Kidney (tissue), 22 donors: ENCODE measurements at places on chromosomes 7 and 10. TPM values are rescaled to one million over a fixed set of nuclear protein-coding genes. Genes with fewer than 3 reads are reported as not detected.

The HDAC9 gene
- 22.1 TPM for total RNA-seq

DNA sequence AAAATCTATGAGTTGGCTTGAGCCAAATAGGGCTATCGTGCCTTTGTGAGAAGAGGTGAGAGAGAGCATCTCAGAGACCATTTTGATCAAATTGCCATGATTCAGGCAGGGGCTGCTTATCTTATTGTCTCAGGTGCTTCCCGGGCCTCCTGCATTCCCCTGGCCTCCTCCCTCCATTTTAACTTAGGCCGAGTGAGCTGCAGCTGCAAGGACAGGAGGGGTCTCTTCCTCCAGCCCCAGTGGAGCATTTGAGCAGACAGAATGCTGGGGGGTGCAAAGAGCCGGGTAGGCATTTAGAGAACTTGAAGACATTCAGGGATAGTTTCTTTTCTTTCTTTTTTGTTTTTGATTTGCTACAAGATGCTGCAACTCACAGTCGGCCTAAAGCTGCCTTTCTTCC, 59.0 kb downstream of the BUB3 start:
- no peak for DNase-seq

The PRXL2A gene
- 69.4 TPM for total RNA-seq

The TEX36 gene
- not detected for total RNA-seq

DNA sequence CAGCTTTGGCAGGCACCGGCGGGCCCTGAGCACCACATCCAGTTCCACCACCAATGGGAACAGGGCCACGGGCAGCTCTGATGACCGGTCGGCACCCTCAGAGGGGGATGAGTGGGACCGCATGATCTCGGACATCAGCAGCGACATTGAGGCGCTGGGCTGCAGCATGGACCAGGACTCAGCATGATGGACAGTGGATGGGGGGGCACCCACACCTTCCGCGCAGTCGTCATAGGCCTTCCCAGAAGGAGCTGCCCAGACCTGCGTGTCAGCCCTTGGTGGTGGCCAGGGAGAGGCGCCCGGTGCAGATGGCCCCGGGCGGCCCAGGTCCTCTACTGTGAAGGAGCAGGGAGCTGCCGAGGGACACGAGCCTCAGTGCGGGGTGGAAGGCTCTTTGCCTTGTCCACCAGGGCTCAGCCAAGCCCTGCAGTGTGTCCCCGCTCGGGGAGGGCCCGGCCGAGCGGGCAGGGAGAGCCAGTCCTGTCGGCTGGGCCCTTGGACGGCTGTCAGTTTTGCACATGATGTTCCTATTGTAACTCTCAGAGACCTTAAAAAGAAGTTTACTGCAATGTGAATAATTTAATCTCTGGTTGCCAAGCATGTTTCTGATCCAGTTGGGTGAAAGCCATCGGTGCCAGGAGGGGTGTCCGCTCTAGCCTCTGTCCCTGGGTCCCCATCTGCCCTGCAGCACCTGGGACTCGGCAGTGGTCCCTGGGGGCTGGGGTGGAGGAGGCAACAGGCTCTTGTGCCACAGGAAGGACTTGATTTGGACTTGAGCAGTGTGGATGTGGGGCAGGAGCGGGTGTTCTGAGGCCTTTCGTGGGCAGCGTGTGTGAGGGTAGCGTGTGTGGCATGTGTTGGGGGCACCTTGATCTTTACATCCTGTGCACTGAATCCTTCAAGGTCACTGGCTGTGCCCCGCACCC, 12.6 kb downstream of the NACAD start:
- DNase-seq = no peak

- no peak for DNase-seq
Observed at GRCh38 chr10:123269675-123270074, 115.5 kb downstream of the BUB3 start.

The BMPER gene
- 0.60 TPM for total RNA-seq

GRCh38 chr10:115026746-115027140, 66.4 kb upstream of the ATRNL1 start:
- DNase-seq = no peak

The FAM131B gene
- 0.82 TPM for total RNA-seq

The PNLIPRP2 gene
- not detected for total RNA-seq

DNA sequence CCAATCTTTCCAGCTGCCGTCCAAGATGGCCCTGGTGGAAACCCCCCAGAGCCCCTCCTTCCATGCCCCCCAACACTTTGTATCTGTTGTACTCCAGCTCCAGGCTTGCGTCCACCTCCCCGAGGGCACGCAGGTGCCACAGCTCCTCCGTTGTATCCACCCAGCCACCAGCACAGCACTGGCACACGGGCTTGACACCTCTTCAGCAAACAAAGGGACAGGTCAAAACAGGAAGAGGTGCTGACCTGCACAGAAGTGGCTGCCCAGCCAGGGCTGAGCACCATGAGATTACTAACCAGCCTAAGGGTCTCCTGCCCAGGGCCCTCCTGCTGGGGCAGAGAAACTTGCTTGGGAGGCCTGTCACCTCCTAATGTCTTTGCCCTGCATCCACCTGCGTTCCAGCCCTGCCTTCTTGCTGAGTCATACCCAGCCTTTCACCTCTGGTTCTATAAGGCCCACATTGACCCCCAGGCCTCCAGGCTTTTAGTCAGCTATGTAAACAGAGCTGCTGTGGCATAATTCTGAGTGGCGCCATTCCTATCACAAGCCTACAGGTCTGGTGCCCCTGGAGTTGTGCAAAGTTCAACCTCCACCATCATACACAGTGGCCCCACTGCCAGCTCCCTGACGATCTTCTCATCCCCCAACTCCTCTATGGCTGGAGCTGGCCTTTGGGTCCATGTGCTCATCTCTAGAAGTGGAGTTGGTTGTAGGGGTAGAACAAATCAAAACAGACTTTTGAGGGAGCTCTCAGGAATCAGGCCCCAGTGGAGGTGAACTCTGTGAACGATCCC, 20.9 kb downstream of the SLC29A3 start:
- no peak for DNase-seq

The PDLIM1 gene
- total RNA-seq = 148 TPM

GRCh38 chr7:100641463-100641859, at the start of gene TFR2:
Gene TFR2, minus strand, starts transcription at chr7:100641552. Its CDS starts 43 bp downstream, at chr7:100641509.
- DNase-seq = no peak

The VIPR2 gene
- 0.91 TPM for total RNA-seq

The CFAP46 gene
- total RNA-seq = 8.3 TPM

- DNase-seq = no peak
Observed at GRCh38 chr10:95758351-95759025, 2.5 kb downstream of the ENTPD1 start.

DNA sequence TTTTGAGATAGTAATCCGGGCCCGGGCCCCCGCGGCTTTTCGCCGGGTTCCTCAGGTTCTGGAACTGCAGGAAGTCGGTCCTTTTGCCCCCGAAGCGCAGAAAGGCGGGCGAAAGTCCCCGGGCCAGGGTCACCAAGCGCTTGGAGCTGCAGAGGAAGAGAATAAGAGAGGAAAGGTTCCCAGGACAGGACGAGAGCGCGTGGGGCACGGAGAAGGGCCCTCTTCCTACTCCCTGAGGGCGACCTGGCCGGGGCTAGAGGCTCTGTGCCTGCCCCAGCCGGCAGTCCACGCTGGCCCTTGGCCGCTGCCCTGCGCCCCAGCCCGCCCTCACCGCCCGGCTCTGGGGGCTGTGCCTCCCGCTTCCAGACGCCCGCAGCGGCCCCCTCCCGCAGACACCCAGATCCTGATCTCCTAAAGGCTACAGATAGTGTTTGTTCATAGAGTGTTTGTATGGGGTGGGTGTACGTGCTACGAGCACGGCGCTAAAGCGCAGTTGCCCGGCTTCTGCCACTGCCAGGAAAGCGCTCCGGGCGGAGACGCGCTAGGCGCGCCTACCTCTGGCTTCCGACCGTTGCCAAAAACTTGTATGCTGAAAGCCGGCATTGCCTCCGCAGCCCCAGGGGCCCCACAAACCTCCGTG, 3.2 kb downstream of the HPSE2 start:
- peak; percentile 40 for DNase-seq

DNA sequence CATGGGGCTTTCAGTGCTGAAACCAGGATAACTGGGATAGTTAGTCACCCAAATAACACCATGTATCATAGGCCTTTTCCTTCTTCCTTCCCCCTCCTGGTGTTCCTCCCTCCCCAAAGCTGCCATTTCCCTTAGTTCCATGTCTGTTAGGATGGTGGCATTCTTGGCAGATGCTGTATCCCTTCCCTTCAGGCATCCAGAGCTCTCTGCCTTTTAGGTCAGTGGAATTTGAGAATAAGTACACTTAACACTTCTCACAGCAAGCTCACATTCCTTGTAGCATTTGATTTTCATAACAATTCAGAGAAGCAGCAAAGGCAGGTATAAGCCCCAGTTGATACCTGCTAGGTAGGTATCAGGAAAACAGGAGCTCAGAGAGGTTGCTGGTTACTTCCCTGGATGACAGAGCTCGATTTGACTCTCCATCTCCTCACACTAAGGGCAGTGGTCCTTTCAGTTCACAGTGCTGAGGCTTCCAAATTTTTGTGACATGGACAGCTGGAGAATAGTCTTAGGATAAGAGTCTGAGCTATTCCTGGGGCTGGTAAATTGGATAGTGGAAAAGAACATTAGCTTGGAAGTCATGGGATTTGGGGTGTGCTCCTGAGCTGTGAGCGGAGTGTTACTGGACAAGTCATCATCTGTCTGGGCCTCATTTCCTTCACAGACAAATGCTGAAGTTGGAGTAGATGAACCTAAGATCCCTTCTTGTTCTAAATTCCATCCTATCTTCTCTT, 108.7 kb upstream of the RHOBTB1 start:
- DNase-seq = no peak

DNA sequence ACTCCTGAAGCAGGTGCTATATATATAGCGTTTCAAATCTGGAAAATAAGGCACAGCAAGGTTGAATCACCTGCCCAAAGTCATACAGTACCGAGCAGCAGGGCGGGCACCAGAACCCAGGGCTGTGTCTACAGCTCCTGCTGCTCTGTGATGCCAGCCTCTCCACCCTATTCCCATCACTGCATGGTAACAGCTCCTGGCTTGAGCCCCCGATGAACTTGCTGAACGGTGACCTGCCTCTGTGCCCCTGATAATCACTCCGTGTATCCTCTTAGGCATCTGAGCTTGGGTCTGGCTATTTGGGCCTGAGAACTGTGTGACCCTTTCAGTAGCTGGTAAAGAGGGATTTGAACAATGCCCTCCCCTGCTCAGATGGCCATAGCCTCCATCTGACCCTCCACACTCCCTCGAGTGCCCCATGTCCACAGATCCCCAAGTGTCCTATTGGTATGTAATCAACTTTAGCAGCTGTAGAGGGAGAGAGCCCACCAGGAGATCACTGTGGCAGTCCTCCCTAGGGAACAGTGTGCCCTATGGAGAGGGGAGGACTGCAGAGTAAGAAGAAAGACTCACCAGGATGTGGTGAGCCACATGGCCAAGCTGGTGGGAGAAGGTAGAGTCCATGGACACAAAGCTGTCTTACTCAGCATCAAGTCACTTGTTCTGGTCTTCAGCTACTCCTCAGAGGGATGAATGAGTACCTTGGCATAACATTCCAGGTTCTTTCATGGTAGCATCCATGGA, 1.1 kb upstream of the ARHGAP22 start:
- DNase-seq = no peak

The SPDYE9 gene
- total RNA-seq = not detected

The ABCB4 gene
- 2.0 TPM for total RNA-seq

The PON1 gene
- total RNA-seq = not detected

The VAX1 gene
- not detected for total RNA-seq

DNA sequence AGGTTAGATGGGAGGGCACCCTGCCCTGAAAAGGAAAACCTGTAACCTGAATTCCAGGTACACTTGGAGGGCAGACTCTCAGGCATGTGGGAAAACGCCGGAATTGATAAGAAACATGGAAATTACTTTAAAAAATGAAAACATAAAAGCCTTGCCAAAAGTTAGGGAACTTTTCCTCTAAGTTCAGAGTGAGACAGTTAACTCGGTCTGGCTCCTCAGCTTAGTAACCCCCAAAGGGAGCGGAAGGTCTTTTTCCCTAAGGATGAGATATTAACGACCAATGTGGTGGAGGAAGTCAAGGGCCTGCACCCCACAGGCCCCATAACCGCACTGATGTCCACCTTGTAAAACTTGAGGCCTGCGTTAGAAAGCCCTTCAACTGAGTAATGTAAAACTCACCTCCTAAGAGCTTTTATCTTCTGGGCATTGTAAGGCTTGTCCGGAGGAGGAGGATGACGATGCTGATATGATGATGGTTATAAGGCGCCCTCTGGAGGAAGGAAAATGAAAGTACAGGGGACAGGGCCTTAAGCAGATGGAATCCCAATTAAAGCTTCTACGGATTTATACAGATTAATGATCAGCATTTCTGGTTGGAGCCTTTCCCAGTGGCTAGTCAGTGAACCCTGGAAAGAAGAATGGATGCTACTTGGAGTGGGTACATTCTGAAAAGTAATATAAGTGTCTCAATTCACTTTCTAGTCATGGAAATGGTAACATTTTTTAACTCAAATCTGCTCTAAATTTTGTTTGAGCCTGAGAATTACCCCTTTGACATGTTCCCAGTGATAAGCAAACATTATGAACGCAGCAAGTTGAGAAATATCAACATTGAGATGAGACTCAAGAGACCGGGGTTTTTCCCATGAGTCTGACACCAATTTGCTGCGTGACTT, 694 bp downstream of the COL1A2 start:
- DNase-seq = no peak

- DNase-seq = peak; percentile 81
Observed at GRCh38 chr7:140673063-140673773, 473 bp downstream of the ADCK2 start.

DNA sequence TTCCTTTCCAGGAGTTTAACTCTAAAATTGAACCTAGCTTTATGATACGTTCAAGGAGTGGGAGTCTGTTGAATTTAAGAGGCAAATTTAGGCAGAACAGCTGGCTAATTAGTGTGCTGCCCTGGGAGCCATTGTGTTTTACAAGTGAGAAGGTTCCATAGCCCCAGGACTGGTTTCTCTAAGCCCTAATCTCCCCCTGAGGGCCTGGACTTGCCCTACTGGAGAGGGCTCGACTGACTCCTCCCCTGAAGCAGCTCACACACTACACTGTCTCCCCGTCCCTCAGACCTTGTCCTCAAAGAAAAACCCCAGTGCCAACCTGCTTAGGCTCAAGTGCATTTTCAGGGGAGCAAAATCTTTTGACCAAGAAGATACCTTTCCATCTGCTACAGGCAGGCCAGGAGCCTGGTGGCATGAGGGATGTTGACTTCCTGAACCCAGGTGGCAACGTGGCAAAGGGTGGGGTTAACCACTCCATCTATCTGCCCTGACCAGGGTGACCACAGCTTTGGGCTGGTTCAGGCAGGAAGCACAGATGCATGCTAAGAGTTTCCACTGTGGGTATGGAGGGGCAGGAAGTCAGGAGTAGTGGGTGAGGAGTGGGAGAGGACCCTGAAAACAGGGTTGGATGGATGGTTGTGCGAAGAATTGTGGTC, 68.9 kb upstream of the CARD11 start:
- DNase-seq = no peak

DNA sequence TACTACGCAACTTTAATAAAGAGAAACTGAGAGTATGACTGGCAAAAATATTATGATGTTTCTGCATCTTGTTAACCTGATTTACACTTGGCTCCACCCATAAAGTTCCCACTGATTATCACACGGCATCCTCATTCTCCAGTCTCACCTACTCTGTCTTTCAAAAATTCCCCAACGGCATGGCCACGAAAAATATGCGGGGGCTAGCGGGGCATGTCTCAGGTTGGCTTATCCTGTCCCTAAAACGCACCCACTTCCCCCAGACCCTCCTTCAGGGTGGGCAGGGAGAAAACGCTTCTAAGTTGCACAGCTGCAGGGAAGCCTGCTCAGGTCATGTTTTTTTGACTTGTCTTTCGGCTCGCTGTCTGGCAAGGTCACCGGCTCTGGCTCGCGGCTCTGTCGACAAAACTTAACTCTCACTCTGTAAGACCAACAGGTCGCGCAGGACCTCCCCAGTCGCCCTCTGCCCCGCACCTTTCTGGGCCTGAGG, 3.8 kb downstream of the CDK6 start:
- no peak for DNase-seq

- DNase-seq = no peak
Observed at GRCh38 chr7:47085491-47086275, 496.2 kb downstream of the TNS3 start.

GRCh38 chr7:37351716-37352115, 96.9 kb downstream of the ELMO1 start:
- DNase-seq = no peak
